Fibroblast of lung (primary cell): ENCODE measurements at places on chromosomes 12 and 14. TPM values are rescaled to one million over a fixed set of nuclear protein-coding genes. Genes with fewer than 3 reads are reported as not detected.

DNA sequence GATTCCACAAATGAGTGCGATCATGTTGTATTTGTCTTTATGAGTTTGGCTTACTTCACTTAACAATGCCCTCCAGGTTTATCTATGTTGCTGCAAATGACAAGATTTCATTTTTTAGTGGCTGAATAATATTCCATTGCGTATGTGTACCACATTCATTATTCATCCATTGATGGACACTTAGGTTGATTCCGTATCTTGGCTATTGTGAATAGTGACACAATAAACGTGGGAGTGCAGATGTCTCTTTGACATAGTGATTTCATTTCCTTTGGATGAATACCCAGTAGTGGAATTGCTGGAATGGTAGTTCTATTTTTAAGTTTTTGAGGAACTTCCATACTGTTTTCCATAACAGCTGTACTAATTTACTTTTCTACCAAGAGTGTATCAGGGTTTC is 23.5 kb downstream of the AKAP6 start:
- peak; percentile 75 for DNase-seq

DNA sequence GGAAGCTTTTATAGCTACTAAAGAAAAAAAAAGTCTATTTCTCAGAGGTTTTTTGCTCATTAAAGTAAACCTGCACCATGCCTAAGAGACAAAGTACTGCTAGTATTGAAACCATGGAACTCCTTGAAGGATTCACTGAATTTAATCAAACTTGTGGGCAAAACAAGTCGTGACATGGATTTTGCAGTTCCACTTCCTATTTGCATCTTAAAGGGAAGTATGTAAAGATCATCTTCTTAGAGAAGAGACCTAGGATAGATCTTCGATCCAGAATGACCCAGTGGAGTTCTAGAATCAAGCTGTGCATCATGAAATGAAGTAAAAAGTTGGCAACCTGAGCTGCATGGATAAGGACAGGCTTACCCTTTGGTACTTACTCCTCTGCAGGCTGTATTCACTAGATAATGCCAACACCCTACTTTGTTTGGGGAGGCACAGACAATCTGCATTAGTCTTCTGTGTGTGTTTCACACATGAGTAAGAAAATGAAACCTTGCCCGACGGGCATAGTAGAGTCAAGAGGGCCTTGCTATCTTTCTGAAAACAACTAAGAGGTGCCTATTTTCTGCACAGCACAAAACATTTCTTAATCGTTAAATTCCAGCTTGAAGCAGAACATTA is 1.9 kb downstream of the GNG2 start:
- DNase-seq, result peak; percentile 40

GRCh38 chr12:116402163-116402939 is 124.9 kb upstream of the MED13L start:
- no peak for DNase-seq

DNA sequence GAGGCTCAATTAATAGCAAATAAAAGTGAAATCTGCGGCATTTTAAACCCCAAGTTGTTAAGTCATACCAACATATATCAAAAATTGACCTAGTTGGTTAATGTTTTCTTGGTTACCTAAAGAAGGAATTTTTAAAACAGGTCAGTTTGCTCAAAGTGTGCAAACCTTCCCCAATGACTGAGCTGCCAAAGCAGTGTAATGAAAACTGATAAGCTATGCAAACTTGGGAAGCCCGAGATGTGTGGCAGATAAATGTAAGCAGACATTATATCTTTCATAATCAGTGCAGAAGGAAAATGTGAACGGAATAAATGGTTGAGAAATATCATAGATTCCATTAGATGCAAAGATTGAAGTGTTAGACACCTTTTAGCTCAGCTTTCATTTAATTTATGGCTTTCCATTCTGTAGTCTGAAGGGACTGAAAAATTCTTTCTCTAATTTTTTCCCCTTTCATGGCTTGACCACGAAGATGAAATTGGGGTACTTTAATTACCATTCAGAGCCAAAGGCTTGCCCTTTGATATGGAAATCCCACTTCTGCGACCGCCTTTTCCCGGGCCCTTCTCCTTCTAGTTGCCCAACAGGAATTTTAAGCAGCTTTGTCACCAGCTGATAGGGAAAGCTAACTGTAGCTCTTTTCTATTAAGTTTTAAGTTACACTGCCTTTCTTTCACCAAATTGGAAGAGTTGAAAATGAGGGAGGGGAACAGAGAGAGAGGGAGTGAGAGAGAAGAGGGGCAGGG is 306.6 kb upstream of the SOX5 start:
- no peak for DNase-seq

- peak; percentile 35 for DNase-seq
Measured at GRCh38 chr12:83573671-83574070, 887.0 kb downstream of the TMTC2 start.

- no peak for DNase-seq
Measured at GRCh38 chr12:89752341-89752740, 43.7 kb upstream of the ATP2B1 start.

DNA sequence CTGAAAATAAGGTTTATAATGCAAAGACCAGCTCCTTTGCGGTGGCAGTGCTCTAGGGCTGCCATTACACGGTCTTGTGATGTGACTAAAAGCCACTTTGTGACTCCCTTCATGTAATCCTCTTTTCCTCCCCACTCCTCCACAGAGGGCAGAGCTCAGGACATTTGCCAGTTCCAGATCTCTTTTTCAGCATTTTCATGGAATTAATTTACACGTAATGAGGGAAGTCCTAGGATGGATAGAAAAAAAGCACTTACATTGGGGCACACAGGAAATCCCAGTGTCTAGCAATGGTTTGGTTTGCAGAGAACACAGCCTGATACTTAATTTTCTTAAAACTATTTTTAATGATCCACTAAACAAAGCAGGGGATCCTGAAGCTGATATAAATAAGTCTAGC is 17.5 kb upstream of the ATF1 start:
- no peak for DNase-seq

- no peak for DNase-seq
Measured at GRCh38 chr12:10847744-10848143, 1.5 kb downstream of the PRR4 start.

DNA sequence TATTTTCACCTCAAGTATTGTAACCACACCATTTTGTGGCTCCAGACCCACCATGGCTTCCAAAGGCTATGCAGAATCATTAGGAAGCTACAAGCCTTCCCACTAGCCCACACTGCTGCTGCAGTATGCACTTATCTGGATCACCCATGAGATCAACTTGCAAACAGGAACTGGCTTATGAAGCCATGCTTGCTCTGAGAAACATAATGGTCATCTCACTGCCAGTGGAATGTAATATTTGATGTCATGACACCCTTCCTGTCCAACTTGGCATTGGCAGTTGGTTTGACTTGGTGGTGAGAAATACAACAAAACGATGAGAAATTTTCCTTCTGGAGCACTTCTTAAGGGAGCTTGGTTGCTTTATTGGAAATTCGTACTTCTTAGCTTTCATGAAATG is 69.3 kb upstream of the FRMD6 start:
- DNase-seq, result no peak

DNA sequence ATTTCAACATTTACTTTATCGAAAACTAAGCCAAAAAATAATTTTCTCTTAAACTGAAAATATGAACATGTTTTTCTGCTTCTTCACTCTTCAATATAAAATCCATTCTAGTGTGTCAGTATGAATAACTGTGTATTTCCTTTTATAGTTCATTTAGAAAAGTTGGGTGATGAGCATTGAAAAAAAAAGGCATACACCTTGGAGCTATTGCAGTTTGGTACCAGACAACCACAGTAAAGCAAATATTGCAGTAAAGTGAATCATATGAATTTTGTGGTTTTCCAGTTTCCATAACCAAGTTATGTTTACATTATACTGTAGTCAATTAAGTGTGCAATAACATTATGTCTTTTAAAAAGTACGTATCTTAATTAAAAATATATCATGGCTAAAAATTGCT is 195.0 kb upstream of the FOXG1 start:
- DNase-seq, result peak; percentile 2

DNA sequence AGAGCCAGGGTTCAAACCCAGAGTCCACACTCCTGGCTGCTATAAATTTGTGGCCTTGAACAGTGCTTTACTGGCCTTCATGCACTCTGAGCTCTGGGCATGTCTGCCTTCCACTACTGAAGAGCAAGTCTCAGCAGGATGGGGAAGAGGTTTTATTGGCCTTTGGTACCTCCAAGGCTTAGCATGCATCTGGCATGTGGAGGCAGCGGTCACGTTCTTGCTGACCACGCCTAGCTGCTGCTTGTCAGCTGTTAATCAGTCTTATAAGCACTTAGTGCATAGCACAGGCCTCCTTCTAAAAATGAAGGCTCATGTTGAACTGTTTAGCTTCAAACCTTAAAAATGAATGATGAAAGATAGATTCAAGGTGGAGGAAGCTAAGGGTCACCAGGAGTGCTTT is 177.5 kb downstream of the PELI2 start:
- DNase-seq, result no peak

- DNase-seq, result peak; percentile 41
Measured at GRCh38 chr14:25003537-25003936, 46.4 kb downstream of the STXBP6 start.

- peak; percentile 71 for DNase-seq
Measured at GRCh38 chr12:132153501-132154340, 9.5 kb downstream of the NOC4L start.

GRCh38 chr12:122322501-122322900 is 56.2 kb upstream of the VPS33A start:
- DNase-seq, result peak; percentile 52

DNA sequence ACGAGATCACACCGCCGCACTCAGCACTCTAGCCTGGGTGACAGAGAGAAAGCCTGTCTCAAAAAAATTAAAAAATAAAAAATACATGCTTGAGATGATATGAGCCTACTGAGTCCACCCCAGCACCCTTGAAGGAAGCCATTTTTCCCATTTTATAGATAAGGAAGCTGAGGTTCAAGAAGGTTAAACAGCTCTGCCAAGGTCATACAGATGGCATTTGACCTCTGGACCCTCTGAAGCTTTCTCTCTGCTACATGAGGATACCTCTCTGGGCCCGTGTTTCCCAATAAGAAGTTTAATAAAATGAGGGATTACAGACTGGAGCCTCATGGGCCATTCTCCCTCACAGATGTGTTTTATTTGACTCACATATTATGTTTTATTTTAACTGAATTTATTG is 53.9 kb upstream of the PNMA1 start:
- no peak for DNase-seq

DNA sequence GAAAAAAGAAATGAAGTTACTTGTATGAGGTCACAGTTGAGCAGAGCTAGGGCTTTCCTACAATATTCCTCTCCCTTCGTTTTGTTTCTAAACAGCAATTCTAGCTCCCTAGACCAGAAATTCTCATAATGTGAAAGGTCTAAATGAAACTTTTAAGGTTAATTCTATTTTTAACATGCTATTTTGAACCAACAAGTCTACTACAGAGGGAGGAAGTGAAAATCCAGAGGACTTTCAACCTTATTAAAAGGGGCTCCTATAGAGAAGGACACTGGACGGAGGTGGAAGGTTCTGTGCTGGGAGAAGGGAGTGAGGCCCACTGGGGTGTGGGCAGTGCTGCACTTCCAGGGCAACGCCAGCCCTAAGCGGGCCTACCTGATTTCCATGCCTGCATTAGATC is 13.4 kb downstream of the GSG1 start:
- DNase-seq, result no peak

DNA sequence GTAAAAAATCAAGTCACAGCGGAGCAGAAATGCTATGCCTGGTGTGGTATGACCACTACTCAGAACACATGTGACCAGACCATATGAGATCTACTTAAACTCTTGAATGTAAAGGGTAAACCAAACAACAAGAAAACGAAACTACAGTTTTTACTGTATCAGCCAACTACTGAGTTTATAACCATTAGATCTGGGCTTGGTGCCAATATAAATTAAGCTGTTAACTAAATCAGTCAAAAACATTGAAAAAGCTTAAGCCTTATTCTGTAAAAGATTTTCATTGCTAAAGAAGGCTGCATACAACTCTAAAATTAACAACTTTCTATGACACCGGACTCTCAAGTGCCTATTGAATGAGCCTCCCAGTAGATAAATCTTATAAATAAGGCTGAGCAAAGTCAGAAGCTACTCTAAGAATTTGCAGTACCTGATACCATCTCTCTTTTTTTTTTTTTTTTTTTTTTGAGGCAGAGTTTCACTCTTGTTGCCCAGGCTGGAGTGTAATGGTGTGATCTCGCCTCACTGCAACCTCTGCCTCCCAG is 35.4 kb downstream of the SPTLC2 start:
- DNase-seq, result peak; percentile 90

DNA sequence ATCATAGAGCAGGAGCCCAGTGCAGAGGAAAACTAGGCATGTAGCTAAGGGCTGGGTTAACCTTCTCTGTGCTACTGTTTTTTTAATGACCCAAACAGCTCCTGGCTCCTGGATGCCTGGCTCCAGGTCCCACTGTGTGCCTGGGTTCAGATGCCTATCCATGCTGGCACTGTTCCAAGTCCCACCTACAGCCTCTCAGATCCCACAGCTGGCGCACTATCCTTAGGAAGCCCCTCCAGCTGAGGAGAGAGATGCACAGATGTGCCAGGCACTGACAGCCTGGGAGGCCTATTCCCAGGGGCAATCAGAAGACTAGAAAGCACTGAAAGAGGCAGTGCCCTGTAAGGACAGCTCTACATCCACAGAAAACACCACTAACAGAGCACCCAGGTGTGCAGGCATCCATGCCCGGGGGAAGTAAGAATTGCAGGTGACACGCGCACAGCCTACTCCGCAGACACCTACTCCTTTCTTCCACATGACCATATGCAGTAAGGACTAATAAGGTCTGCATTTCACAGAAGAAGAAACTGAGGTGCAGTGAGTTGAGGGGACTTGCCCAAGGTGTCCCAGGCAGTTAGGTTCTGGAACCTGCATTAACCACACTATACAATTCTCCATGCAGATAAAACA is 51.2 kb downstream of the PITPNM2 start:
- no peak for DNase-seq

GRCh38 chr12:129552996-129553750 is 350.7 kb downstream of the TMEM132D start:
- peak; percentile 45 for DNase-seq

GRCh38 chr12:100959481-100959880 is 164.9 kb downstream of the ANO4 start:
- peak; percentile 27 for DNase-seq

GRCh38 chr12:2719392-2719791 is 75.4 kb upstream of the FKBP4 start:
- no peak for DNase-seq

- DNase-seq, result no peak
Measured at GRCh38 chr14:63432888-63433552, 110.2 kb downstream of the PPP2R5E start.

PYM1 gene
- 28.5 and 38.6 TPM in 2 replicates for total RNA-seq

RDH16 gene
- 0.17 and 0.26 TPM in 2 replicates for total RNA-seq

KRT86 gene
- 0.17 TPM in 1 of 2 replicates, not detected in the other for total RNA-seq

FAM90A1 gene
- total RNA-seq, result 0.26 and 0.33 TPM in 2 replicates

SLC17A8 gene
- not detected in 2 replicates for total RNA-seq

ATG101 gene
- total RNA-seq, result 90.3 and 103 TPM in 2 replicates

MYF6 gene
- under 0.01 TPM in 1 of 2 replicates, not detected in the other for total RNA-seq

SPTSSA gene
- 15.9 and 20.1 TPM in 2 replicates for total RNA-seq

PZP gene
- total RNA-seq, result not detected in 2 replicates

HHIPL1 gene
- total RNA-seq, result 7.7 and 9.9 TPM in 2 replicates
